Activated naive CD8-positive, alpha-beta T cell treated with anti-CD3 and anti-CD28 coated beads for 36 hours (primary cell): ENCODE measurements at places on chromosomes 3 and 15. TPM values are rescaled to one million over a fixed set of nuclear protein-coding genes. Genes with fewer than 3 reads are reported as not detected.

- peaks cover 3% of the 10 kb centered on the region for H3K4me1 ChIP-seq
- peaks cover 23% of the 10 kb centered on the region for H3K27me3 ChIP-seq
- no peak for DNase-seq
- H3K4me3 ChIP-seq = no peak overlapping the region
Observed at GRCh38 chr3:115638991-115639390, 15.7 kb downstream of the GAP43 start.

DNA sequence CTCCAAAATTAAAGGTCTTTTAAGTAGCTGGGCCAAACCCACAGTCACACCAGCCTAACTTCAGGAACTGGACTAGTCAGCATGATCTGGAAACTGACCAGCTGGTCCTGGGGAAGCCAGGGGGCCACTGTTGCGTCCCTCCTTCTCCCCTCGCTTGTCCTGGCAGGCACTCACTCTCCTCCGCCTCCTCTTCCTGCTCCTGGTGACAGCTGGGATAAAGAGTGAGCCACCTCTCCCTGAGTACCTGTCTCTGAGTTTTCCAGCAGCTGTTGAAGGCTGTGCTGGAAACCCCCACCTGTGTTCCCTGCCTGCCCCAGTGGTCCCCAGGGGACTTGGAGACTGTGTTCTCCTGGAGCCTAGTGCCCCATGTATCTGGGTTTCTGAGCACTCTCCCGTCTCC lies 56.0 kb downstream of the FGD5 start:
- H3K27ac ChIP-seq = no peak overlapping the region
- no peak overlapping the region for H3K4me3 ChIP-seq
- H3K27me3 ChIP-seq = no peaks in the 10 kb centered on the region
- DNase-seq = no peak

DNA sequence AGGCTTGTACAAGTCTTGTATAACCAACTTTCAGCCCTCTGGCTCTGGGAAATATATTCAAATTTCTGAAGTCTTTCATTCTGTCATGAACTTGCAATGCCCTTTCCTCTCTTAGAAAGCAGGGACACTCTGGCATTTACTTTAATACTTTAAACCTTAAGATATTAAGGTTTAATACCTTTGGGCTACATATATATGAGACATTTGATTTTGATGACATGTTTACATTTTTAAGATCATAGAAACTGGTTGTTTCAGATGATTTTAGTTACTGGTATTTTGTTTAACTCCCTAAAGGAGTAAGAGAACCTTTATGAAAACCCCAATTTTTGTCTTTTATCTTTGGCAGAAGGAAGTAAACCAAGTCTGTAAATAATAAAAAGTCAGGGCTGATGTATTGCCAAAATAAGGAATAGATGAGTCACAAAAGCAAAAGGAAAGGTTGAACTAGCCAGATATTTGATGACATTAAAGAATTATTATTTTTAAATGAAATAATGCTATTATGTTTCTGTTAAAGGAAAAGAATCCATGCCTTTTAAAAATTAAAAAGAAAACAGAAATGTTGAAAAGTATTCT lies 579.0 kb upstream of the CBLB start:
- no peak overlapping the region for H3K4me3 ChIP-seq
- no peaks in the 10 kb centered on the region for H3K27me3 ChIP-seq
- peaks cover 8% of the 10 kb centered on the region for H3K4me1 ChIP-seq
- peaks cover 7% of the 10 kb centered on the region for H3K36me3 ChIP-seq
- DNase-seq = no peak

DNA sequence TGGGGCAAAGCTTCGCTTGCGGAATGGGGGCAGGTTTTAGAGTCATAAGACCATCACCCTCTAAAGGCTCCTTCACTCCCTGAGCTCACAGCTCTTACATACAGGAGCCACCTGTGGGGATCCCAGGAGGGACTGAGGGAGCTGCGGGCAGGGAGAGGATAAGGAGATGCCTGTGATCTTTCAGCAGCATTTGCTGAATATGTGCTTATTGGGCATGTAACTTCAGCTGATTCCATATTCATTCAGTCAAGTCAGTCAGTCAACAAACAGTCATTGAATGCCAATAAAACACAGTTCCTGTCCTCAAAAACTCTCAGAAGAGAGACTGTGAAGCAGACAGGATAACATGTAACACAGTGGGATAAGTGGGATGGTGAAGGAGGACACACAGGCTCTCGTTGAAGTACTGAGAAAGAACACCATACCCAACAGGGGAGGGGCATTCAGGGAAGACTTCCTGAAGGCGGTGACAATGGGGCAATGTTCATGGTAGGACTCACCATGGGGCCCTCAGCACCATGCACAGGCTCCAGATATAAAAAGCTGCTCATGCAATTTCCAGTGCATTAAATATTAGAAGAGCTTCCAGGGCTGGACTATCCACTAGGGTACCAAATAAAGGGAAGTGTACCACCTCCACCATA lies 240.9 kb downstream of the UACA start:
- no peaks in the 10 kb centered on the region for H3K27me3 ChIP-seq
- peaks cover 21% of the 10 kb centered on the region for H3K4me1 ChIP-seq
- H3K36me3 ChIP-seq = peaks cover 3% of the 10 kb centered on the region
- no peak overlapping the region for H3K27ac ChIP-seq
- no peak for DNase-seq

- H3K36me3 ChIP-seq = no peaks in the 10 kb centered on the region
- no peak for DNase-seq
- peaks cover 38% of the 10 kb centered on the region for H3K27me3 ChIP-seq
- H3K4me1 ChIP-seq = peaks cover 26% of the 10 kb centered on the region
- H3K27ac ChIP-seq = no peak overlapping the region
- peak overlapping the region; percentile 71 for H3K4me3 ChIP-seq
Observed at GRCh38 chr15:55993804-55994560, 570 bp upstream of the NEDD4 start.

DNA sequence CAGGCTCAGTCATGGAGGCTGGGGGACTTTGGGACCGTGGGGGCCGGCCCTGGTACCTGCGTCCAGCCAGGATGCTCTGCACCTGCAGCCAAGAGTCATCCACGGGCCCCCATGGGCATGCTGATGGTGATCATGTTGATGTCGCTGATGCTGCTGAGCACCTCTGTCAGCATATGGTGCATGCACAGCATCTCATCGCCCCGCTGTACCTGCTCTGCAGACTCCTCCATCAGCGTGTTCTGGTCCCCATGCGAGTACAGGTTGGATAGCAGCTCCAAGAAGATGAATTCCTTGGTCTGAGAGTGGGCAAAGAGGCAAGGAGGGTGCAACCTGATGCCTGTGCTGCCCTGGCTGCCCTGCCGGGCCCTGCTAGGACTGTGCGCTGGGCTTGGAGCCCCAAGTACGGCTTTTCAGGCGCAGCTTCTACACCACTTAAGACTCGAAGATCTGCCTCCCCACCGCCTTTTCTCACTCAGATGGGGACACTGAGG lies 7.2 kb downstream of the RPS17 start:
- no peak for DNase-seq
- no peak overlapping the region for H3K4me3 ChIP-seq

GRCh38 chr15:80447077-80447476 lies 42.9 kb downstream of the ARNT2 start:
- DNase-seq = no peak
- H3K36me3 ChIP-seq = no peaks in the 10 kb centered on the region
- peaks cover under 1% of the 10 kb centered on the region for H3K27me3 ChIP-seq
- no peaks in the 10 kb centered on the region for H3K4me1 ChIP-seq
- no peak overlapping the region for H3K27ac ChIP-seq

GRCh38 chr3:68363796-68364195 lies 568.6 kb downstream of the TAFA4 start:
- no peak overlapping the region for H3K4me3 ChIP-seq
- no peak overlapping the region for H3K27ac ChIP-seq
- H3K36me3 ChIP-seq = no peaks in the 10 kb centered on the region
- DNase-seq = no peak
- no peaks in the 10 kb centered on the region for H3K27me3 ChIP-seq

DNA sequence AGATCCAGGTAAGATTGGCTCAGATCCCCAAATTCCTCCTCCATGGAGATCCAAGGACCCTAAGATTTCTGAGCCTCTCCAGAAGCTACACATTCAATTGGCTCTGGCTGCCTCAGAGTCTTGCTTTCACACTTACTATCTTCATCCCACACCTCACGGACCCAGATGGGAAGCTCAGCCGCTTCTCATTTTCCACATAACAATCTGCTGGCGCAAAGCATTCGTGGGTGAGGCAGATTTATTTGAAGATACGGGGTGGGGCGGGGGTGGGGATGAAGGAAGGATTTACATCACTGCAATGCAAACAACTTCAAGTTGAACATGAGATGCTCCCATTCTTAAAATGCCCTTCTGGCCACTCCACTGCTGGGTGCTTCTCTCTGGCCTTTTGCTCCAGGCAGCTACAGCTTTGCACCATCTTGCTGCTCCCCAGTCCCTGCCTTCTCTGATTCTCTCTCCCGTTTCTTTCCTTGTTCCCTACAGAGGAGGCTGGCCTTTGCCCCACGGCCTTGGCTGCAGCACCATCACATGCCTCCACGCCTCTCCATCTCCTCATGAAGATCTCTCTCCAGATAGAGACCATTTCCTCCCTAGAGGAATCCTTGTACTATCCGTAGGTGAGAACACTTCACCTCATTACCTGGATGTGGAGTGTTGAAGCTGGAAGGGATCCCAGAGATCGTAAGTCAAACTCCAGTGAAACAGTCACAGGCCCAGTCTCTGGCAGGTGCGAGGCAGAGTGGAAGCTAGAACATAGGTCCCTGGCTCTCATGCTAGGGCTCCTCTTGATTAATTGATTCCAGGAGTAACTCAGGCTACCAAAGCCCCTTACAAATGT lies 175.9 kb downstream of the RPLP1 start:
- peaks cover 21% of the 10 kb centered on the region for H3K27me3 ChIP-seq
- no peak overlapping the region for H3K27ac ChIP-seq
- H3K4me1 ChIP-seq = peaks cover 17% of the 10 kb centered on the region
- no peak for DNase-seq
- H3K36me3 ChIP-seq = no peaks in the 10 kb centered on the region

- H3K27me3 ChIP-seq = no peaks in the 10 kb centered on the region
- H3K36me3 ChIP-seq = no peaks in the 10 kb centered on the region
- no peak for DNase-seq
Observed at GRCh38 chr15:47360305-47360704, 357.0 kb upstream of the SEMA6D start.

DNA sequence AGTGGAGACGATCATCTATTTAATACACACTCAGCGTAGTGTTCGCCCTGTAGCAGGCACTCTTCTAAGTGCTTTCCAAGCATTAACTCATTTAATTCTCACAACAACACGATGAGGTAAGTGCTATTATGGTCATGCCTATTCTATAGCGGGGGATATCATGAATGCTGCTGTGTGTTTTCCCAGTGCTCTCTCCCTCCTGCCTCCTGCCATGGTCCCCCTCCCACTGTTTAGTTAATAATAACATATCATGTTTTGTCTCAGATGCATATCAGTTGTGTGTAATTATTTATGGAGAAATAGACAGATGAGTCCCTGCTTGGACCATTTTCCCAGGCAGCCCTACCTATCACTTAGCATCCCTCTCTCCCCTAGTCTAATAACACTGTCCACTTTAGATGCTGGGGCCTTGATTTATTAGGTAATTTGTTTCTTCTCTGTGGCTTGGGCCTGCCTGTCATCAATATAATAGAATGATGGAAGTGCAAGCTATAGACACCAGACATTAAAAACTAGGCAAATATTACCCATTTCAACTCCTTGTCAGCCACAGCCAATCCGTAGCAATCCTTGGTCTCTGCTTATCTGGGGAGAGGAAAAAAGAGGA lies 122.9 kb upstream of the TLE3 start:
- no peaks in the 10 kb centered on the region for H3K27me3 ChIP-seq
- H3K36me3 ChIP-seq = no peaks in the 10 kb centered on the region
- H3K4me1 ChIP-seq = peaks cover 11% of the 10 kb centered on the region

- no peak for DNase-seq
- peaks cover 6% of the 10 kb centered on the region for H3K4me1 ChIP-seq
- no peaks in the 10 kb centered on the region for H3K36me3 ChIP-seq
- no peak overlapping the region for H3K27ac ChIP-seq
Observed at GRCh38 chr3:155179437-155179827, 99.3 kb downstream of the MME start.

GRCh38 chr15:65530318-65531111 lies at the start of gene HACD3:
Gene HACD3, plus strand, starts transcription at chr15:65530463. Its CDS starts 169 bp downstream, at chr15:65530632.
- peaks cover 19% of the 10 kb centered on the region for H3K36me3 ChIP-seq
- DNase-seq = peak; percentile 98
- no peaks in the 10 kb centered on the region for H3K27me3 ChIP-seq
- peaks cover 27% of the 10 kb centered on the region for H3K4me1 ChIP-seq

DNA sequence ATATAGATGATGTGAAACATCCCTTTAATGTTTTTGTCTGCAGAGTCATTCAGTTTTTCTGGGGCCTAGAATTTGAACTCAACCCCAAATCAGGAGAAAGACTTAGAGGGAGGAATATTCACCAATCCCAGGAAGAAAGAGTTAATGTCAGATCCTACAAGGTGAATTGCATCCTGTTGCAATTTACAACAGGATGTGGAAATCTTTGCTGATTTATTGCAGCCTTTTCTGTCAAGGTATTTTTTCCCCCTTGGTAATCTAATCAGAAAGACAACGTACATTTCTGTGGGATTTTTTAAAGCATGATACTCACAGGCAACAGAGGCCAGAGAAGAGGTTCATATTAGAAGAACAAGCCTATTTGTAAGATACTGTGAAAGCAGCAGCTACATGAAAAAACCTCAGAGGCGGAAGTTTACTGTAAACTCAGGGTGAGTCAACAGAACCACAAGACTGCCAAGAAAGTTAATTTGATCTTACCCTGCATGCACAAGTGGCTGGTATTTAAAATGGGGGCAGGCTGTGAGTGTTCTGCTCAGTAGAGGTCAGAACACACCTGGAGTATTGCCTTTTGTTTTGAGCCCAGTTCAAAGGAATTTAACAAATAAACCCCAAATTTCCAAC lies 531.9 kb downstream of the AGBL1 start:
- H3K27ac ChIP-seq = no peak overlapping the region
- no peak for DNase-seq
- H3K36me3 ChIP-seq = peaks cover 5% of the 10 kb centered on the region
- H3K4me1 ChIP-seq = peaks cover 22% of the 10 kb centered on the region

- no peak overlapping the region for H3K27ac ChIP-seq
- H3K27me3 ChIP-seq = peaks cover 3% of the 10 kb centered on the region
- no peaks in the 10 kb centered on the region for H3K36me3 ChIP-seq
- no peaks in the 10 kb centered on the region for H3K4me1 ChIP-seq
- no peak for DNase-seq
- no peak overlapping the region for H3K4me3 ChIP-seq
Observed at GRCh38 chr3:152754303-152754702, 80.6 kb upstream of the P2RY1 start.

DNA sequence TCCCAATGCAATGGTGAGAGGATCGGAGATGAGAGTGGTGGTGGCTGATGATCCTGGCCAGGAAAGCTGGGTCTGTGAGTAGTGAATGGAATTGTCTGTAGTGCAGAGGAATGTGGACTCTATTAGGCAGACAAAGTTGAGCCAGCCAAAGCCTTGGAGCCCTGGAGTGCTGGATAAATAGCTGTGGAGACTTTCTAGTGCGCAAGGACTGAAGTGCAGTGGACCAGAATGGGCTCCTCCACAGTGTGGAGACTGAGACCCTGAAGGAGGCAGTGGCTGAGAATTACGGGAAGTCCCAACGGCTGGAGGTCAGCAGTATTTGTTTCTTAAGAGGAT lies 874 bp downstream of the ZNF662 start:
- H3K27me3 ChIP-seq = peaks cover 18% of the 10 kb centered on the region
- H3K27ac ChIP-seq = no peak overlapping the region
- H3K36me3 ChIP-seq = peaks cover 41% of the 10 kb centered on the region
- DNase-seq = no peak
- peaks cover 17% of the 10 kb centered on the region for H3K4me1 ChIP-seq
- H3K4me3 ChIP-seq = peak overlapping the region; percentile 63

The SERPINI1 gene
- 1.1 TPM for total RNA-seq

The AHSG gene
- not detected for total RNA-seq

The TMEM212 gene
- not detected for total RNA-seq

The GABRB3 gene
- total RNA-seq = 0.16 TPM

The PPP1R2 gene
- 89.5 TPM for total RNA-seq

The FMN1 gene
- total RNA-seq = 0.31 TPM

The CHMP2B gene
- total RNA-seq = 30.5 TPM

The COL8A1 gene
- not detected for total RNA-seq
